ENCODE measurements at places on chromosomes 12 and 14.

DNA sequence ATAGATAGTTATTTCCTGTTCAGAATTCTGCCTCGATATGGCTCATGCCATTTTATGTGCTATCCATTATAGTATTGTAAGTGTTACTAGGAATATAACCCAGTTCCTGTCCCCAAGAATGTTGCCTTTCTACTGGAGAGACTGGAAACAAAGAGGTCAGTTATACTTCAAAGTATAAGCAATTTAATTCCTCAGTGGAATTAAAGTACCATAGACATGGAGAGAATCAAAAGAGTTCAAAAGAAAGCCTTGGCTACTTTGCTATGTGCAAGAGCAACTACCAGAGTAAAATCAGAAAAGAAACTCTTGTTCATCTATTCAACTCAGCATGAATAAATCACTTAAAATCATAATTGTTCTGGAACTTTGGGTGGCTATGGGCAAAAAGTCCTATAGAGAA is 173.2 kb upstream of the EEA1 start:
- no peak for DNase-seq

DNA sequence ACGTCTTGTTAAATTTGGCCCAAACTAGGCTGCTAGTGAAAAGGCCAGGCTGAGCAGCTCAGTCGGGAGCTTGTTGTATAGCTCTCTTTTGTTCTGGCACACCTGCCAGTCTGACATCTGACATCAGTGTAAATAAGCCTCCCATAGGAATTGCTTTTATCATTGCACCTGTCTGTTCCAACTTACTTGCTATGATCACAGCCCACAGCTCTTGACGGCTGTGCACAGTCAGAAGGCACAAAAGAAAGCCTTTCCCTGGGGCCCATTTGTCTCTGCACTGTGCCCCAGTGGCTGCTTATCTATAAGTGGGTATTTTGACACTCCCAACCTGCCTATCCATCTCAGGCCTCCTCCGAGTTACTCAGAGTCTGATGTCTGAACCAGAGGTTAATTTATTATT is 324.5 kb downstream of the NUAK1 start:
- no peak for DNase-seq

DNA sequence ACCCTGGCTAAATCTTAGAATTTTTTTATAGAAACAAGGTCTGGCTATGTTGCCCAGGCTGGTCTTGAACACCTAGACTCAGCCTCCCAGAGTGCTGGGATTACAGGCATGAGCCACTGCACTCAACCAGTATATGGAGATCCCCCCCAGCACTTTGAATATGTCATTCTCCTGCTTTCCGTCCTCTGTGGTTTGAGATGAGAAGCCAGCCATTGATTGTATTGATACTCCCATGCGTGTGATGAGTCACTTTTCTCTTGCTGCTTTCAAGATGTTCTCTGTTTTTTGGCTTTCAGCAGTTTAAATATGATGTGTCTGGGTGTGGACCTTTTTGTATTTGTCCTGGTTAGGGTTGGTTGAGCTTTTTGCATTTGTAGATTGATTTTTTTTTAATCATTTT is 75.2 kb upstream of the DNM1L start:
- DNase-seq, result peak; percentile 70

DNA sequence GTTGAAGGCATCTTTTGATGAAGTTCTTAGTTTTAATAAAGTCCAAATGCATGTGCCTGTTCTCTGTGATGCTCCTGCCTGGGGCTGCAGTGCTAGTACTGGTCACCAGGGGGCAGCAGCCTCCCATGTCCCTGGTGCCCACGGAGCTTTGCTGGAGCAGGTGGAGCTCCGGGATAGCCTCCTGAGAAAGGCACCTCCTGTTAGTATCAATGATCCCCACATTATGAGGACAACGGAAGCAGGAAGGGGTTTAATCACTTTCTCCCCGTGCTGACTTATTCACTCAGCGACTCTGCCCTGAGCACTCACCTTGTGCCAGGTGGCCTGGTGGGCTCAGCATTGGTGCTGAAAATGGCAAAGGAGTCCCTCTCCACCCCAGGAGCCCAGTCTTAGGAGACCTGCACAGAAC is 123.0 kb upstream of the PZP start:
- DNase-seq, result peak; percentile 83

DNA sequence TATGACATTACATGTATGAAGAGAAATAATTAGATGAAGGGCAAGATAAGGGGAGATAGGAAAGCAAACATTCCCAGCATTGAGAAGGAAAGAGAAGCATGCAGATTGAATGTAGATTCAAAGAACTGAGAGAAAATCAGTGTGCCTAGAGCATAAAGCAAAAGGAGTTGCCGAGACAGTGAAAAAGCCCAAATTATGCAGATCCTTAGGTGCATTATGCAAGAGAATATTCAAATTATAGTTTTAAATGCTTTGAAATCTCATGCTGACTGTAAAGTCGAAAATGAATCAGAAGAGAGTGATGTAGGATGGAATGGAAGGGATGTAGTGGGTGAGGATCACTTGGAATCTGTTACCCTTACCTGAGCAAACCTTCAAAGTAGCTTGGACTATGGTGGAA is 49.9 kb downstream of the PPP4R4 start:
- no peak for DNase-seq

- no peak for DNase-seq
Measured at GRCh38 chr14:79028281-79028680, 858.1 kb downstream of the NRXN3 start.

DNA sequence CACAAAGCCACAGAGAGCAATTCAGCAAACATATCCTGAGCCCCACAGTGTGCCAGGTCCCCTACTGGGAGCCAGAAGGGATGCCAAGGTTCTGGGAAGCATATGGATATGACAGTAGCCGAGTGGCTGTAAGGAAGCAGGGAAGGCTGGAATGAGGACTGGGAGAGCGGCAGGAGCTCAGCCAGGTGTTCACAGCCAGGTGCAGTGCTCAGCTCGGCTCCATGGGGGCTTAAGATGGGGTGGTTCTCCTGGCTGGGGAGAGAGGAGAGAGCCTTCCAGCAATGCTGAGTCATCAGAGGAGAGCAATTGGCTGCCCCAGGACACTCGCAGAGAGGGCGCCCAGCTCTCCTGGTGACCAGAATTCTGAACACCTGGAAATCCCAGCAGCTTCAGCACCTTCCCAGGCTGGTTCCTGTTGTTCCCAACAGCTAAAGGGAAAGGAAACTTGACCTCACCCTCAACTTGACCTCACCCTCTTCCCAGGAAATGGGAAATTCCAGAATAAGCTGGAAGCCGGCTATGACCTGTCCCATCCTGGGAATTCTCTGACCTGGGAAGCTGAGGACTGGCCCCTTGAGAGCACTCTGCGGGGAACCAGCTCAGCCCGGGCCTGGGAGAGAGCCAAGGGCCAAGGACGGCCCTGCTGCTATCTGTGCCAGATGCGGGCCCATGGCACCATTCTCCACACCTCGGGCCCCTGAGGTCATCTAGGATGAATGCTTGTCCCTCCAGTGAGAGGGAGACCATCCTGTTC is 34.6 kb downstream of the SLC6A12 start:
- DNase-seq, result no peak

DNA sequence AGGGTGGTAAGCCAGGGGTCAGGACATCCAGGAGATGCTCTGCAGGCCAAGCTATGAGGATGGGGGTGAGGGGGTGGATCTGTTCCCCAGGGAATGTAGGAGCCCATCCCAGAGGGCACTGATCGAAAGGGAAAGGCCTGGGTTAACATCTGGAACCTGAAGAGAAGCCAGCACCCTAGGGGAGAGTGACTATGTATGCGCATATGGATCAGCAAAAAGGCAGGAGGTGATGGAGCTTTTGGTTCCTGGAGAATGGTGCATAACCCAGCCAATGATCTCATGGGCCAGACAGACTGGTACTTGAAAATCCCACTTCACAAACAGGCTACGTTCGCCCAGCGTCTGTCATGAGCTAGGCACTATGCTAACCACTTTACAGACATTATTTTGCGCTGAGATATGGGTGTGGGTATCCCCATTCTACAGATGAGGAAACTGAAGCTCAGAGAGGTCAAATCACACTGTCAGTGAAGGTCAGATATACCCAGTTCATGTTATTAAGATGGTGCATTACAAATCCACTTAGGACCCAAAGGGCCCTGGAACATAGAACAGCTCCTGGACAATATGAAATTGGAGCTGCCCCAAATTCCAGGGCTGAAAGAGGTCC is 1.6 kb downstream of the CCDC63 start:
- DNase-seq, result no peak

DNA sequence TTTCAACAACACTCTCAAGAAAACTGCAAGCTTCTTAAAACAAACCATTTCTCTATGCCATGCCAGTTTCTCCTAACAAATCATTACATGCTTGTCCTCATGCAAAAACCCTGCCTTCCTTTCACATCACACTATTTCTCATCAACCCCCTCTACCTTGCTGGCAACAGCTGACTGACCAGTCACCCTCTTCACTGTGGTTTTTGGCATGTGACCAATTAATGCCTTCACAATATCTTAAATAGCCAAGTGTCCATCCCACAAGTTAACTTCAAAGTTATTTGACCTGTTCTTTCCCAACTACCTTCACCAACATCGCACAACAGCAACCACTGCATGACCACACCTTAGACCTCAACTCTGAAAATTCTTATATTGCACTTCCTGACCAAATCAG is 159.6 kb downstream of the CEP128 start:
- no peak for DNase-seq

GRCh38 chr12:100576331-100577036 is 3.0 kb downstream of the GAS2L3 start:
- DNase-seq, result peak; percentile 34

- DNase-seq, result no peak
Measured at GRCh38 chr12:124165695-124166094, 129.2 kb upstream of the RFLNA start.

DNA sequence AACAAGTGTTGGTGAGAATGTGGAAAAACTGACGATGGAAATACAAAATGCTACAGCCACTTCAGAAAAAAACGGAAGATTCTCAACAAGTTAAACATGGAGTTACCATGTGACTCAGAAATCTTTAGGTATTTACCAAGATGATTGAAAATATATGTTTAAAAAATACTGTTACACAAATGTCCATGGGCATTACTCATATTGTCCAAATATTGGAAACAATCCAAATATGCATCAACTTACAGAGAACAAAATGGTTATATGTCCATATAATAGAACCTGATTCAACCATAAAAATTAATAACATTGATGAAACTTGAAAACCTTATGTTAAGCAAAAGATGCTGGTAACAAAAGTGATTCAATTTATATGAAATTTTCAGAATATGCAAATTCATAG is 1057.7 kb upstream of the TMEM132C start:
- no peak for DNase-seq

GRCh38 chr12:110339184-110339952 is 58.3 kb downstream of the ATP2A2 start:
- no peak for DNase-seq

DNA sequence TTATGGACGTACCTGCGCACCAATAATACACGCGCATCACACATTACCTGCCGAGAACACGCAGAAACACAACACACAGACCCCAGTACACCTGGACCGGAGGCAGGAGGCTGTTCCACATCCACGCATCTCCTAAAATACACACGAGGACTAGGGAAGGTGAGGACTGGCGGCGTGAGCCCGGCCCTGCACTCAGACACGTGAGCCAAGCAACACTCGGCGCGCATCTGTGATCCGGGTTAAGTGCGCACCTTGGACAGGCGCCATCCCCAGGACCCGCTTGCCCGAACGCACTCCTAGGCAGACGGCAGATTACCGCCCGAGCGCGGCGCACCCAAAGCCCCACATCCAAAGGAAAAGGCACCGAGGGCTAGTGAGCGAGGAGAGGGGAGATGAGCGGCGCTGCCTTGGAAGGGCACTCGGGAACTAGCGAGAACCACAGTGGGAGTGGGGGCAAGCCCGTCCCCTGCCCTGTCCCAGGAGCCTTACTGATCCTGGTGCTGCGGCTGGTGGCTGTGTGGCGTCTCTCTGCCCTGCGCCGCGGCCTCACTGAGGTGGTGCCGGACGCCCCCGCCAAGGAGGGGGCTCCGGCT is 417 bp downstream of the GLS2 start:
- peak; percentile 36 for DNase-seq

- no peak for DNase-seq
Measured at GRCh38 chr12:50579757-50580267, 75.0 kb downstream of the DIP2B start.

DNA sequence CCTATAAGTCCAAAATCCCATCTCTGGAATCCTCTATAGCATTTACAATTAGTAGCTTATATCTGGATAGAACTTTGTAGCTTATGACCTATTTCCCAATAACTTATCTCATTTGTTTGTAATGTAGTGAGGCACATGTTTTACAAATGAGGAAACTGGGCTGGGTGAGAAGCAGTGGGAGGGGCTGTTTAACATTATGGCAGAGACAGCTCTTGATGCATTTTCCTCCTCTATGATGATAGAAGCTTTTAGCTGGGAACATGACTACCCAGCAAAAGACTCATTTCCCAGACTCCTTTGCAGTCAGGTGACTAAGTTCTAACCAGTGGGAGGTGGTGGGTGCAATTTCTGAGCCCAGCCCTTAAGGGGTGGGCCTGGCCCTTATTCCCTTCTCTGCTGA is 179.7 kb downstream of the TTC8 start:
- DNase-seq, result peak; percentile 39

- DNase-seq, result no peak
Measured at GRCh38 chr14:99173086-99173485, 98.9 kb downstream of the BCL11B start.

- peak; percentile 16 for DNase-seq
Measured at GRCh38 chr12:75389061-75389460, 1.8 kb upstream of the GLIPR1L2 start.

GRCh38 chr14:52313462-52313861 is 650 bp upstream of the PTGER2 start:
- peak; percentile 27 for DNase-seq

DNA sequence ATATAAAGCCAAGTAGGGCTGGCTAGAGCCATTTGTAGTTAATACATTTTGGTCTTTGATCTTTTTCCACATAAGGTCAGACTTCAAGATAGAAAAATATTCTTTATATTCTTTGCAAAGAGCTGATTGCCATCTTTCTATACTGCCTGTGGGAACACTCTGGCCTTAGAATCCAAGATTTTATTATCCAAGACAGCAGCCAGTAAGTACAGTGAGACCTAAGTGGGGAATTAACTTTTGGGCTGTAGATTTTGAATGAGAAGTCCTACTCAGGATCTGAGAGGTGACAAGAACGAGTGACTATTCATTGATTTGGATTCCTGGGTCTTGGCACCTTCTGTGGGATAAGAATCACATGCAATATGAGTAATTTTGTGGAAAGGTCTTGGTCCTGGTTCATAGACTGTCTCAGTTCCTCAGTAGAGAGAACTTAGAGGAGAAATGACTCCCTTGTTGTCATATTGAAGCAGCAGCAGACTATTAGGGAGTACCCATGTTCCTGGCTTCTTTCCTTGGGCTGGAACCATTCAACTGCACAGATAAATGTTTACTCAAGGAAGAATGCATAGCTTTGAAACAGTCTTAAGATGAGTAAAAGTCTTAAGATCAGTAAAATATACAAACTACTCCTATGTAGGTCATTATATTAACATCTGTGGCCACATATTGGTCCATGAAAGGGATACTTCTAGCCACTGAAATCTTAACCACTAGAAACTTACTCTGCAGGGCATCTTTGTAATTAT is 353.8 kb downstream of the RAD51B start:
- peak; percentile 7 for DNase-seq

DNA sequence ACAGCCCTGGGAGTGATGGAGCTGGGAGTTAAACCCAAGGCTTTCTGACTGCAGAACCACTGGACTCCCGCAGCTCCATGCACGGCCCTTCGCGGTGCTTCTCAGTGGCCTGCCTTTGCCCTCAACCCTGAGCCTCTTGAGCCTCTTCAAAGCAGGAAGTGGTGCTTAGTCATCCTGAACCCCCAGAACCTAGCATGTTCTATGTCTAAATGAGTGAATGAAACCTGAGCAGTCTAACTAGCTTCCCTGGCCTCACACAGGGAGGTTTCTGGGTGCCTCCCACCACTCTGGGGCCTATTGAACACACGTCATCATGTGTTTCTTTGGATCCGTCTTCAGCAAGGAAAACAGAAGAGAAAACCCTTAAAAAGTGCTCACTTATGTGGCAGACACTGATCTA is 117.9 kb upstream of the SFSWAP start:
- no peak for DNase-seq

Data from AG20443 (cell line).